DMS79 (cell line): ENCODE measurements at places on chromosomes 1 and 21.

DNA sequence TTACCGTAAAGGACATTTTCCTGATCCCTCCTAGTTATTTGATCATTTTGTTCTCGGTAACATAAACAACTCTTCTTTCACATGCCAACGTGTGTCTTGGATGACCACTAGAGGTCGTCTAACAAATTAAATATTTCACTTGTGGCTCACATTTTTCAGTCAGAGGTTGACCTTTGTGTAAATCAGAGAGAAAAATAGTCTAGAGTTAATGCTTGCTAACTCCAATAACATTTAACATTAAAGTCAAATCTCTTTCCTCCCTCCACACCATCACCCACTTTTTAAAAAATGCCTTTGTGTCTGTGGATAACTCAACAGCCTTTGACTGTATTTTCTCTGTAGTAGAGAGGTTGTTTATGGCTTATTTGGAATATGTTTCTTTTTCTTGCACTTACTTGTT, 220.5 kb upstream of the B3GALT2 start:
- no peak for DNase-seq

- DNase-seq: no peak
These were observed 210.9 kb upstream of the GALNT2 start for GRCh38 chr1:229856009-229856650.

DNA sequence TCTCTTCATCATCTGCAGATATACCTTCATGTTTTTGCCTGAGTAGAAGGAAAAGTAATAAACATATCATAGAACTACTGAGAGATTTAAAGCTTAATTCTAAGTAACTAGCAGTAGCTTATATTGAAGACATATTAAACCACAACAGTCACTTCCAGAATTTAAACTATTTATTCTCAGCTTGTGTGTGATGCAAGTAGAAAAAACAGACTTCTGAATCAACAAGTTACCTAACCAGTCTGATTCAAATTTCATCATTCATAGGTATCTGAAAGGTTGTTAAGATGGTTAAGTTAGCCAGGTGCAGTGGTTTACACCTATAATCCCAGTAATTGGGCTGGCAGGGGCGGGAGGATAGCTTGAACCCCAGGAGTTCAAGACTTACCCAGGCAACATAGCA, 41.9 kb downstream of the SPAG17 start:
- DNase-seq: no peak

- no peak for DNase-seq
These were observed 611.4 kb upstream of the USP24 start for GRCh38 chr1:55826381-55827080.

DNA sequence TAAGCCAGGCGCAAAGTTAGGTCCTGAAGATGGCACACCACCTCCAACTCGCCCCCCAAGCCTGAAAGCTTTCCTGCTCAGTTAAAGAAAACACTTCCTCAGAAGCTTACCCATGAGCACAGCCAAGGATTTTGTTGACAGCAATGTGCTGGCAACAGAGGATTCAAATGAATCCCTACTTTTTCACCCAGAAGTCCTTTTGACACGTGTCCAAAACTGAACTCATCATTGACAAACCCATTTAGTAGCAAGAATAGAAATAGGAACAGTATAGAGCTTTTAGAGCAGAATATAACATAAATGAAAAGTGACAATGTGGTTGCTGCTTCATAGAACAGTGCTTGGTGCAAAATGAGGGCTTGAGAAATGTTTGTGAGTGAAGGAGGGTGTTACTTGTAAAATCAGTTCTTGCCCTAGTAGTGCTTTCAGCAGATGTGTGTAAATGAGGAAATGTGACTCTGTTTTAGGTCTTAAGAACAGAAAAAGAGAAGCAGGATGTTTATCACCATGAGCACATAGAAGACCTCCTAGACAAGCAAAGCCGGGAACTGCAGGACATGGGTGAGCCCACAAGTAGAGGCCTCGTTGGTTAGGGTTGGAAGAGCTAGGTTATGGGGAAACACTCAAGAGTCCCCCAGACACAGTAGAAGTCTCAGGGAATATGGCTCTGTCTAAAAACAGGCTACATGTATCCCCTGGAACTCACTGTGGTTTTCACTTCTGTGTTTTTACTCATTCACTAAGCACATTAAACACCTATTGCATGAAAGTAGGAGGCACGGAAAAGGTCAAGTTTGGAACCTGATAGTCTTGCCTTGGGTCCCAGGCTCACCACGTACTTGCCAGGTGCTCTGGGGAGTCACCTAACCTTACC, 48.6 kb upstream of the TMEM125 start:
- DNase-seq: no peak

- DNase-seq: no peak
These were observed 56.8 kb upstream of the ABCG1 start for GRCh38 chr21:42161956-42162681.

DNA sequence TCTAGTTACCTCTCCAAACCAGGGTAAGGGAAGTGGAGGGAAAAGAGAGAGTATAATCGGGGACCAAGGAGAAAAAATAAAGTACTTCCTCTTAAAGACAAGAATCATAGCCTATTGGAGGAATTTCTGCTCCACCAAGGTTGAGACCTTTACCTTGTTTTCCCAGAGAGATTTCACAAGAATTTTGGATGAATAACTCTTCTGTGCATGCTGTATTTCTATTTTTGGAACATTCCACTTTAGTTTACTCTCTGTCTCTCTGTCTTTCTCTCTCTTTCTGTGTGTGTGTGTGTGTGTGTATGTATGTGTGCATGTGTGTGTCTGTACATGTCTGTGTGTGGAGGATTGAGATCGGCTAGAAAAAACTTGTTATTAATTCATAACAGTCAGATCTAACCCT, 318.4 kb upstream of the RGS18 start:
- DNase-seq: no peak

GRCh38 chr1:155002464-155003226, at the start of gene ZBTB7B:
TSS of gene ZBTB7B (plus strand) at chr1:155002802. CDS start at chr1:155014661, 11,859 bp downstream.
- no peak for DNase-seq

DNA sequence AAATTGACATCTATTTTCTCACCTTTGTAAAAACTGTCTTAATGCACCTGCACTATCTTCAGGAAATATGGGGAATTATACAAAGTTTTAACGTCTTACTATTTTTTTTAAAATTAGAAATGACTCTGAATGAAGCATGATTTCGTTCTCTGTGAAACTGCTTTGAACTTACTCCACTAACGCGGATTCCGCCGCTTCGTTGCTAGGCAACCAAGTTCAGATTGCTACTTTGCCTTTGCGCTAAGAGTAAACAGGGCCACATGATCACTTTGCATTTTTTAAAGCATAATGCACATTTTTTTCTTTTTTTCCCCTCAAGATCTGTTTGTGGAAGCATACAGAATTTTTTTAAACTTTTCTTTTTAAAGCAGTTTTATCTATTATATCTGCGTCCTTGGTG, 690.5 kb downstream of the BRINP3 start:
- DNase-seq: no peak

DNA sequence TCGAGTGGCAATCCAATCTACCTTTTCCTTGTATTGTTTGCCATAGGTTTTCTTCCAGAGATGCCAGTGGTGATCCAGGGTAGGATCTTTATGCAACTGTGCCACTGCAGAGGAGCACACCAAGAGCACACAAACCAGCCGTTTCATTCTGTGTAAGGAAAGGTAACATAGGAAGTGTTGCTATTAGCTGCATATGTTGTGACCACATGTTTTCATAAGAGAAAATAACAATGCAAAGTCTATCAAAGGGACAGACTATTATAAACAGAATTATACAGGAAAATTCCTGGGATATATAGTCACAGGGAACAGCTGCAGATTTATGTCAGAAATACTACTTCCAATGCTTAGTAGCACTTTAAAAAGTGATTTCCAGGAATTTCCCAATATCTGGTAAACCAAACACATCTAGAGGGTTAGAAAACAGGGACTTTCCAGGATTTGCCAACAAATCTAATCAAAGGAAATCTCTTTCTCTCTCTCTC, 919 bp downstream of the CTSS start:
- no peak for DNase-seq

DNA sequence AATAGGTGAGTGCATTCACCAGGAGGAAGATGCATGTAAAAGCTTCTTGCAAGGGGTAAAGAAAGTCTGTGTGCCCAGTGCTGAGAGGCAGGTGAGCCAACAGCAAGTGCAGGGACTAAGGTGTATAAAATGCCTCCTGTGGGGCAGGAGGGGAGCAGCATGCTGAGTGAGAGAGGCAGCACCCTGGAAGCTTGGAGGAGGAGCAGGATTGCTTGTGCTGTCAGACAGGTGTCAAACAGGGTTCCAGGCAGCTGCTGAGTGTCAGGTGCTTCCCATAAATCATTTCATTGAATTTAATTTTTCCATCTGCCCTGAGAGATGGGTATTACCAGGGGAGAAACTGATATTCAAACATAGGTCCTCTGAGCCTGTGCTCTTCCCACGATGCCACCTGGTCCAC, 13.9 kb downstream of the BSND start:
- DNase-seq: no peak

- DNase-seq: no peak
These were observed 455.9 kb downstream of the PLPP3 start for GRCh38 chr1:56123421-56123820.

DNA sequence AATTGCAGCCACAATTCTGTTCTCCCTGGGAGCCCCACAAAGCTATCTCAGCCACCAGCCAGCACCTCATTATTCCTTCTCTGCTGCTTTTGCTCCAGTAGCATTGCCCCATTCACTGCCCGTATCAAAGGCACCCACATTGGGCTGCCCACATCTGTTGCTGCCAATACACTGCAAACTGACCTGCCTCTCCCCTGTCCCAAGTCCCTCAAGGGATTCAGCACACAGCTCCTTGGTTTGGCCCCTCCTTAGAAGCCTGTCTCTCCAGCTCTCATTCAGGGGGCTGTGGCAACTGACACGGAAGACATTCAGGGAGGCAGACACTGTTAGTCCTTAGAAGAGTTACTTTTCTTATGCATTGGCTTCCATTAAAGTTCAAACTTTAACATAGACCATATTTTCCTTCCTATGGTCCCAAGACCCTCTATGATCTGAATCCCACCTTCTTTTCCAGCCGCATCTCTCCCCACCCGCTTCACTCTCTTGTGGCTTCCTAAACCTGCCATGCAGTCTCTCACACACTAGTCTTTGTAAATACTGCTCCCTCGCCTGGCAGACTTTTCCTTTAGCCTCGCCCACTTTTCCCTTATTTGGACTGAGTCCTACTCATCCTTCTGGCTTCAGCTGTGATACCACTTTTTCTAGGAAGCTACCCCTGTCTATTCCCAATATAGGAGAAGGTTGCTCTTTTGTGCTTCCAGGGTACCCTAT, 19.3 kb upstream of the KLHDC8A start:
- DNase-seq: no peak

DNA sequence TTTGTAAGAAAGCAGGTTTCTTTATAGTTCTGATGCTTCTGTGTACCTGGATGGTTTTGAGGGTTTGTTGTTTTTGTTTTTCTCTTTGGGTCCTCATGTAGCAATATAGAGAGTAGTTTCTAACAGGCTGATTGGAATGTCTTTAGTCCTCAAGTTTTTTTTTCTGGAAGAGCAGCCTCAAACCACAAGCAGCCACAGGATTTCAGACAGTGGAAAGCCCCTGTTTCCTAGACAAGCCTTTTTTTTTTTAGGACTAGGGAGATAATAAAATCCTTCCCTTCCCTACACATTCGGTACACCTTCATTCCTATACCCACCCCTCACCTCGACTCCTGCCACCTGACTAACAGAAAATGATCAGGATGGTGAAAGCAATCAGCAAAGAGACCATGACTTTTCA, 47.6 kb downstream of the ACP6 start:
- DNase-seq: no peak

- no peak for DNase-seq
These were observed 97.3 kb upstream of the SYT6 start for GRCh38 chr1:114250683-114251572.

DNA sequence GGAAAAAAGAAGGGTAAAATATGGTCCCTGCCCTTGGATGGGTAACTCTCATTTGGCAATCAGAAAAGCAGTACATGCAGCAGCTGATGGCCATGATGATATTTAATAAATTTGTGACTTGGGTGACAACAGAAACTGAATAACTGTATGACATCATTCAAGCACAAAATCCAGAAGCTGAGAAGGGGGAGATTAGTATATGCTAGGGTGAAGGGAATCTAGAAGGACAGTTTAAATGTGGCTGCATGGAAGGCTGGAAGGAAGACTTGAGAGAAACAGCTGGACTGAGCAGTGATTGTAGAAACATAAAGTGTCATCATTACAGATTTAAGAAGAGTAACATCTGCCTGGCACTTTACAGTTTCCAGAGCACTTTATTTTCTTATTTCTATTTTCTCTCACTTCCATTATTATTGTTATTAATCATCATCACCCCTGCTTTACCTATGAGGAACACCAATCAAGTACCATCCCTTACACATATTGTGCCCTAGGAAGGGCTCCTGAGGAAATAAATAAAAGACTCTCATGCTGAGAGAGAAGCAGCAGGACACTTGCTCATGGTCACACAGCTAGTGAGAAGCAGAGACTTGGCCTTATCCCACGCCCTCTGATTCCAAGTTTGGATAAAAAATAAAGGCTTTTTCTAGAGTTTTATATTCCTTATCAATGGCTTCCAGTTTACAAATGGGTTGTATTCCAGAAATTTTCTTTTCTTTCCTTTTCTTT, 207.2 kb downstream of the PBX1 start:
- no peak for DNase-seq

- DNase-seq: peak; percentile 1
These were observed 722 bp downstream of the LHX8 start for GRCh38 chr1:75134647-75135572.

- DNase-seq: no peak
These were observed 5.8 kb downstream of the TTC13 start for GRCh38 chr1:230972855-230973271.

DNA sequence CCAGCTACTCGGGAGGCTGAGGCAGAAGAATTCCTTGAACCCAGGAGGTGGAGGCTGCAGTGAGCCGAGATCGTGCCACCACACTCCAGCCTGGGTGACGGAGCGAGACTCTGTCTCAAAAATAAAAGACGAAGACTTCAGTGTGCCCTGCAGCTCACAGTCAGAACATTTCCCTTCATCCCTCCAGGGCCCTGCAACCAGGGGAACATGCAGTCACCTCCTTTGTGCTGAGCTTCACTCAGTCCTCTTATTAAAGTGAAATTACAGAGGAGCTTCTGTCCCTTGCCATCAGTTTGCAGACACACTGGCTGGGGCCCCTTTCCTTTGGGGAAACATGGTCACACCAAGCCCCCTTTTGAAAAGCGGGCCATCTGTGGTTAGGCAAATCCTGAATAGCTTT, 24.2 kb downstream of the FHAD1 start:
- no peak for DNase-seq

DNA sequence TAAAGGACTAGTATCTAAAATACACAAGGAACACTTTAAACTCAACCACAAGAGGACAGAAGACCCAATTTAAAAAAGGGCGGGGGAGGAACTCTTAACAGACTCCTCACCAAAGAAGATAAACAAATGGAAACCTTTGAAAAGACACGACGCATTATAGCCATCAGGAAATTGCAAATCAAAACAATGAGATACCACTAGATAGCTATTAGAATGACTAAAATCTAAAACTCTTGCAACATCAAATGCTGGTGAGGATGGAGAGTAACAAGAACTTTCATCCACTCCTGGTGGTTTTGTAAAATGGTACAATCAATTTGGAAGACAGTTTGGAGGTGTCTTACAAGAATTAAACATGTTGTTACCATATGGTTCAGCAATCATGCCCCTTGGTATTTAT, 708.2 kb downstream of the BRINP3 start:
- no peak for DNase-seq
